ENCODE measurements at places on chromosomes 12 and 14. TPM values are rescaled to one million over a fixed set of nuclear protein-coding genes. Genes with fewer than 3 reads are reported as not detected.

- DNase-seq, result no peak
These were observed 846 bp upstream of the MTHFD1 start for GRCh38 chr14:64387232-64387781.

DNA sequence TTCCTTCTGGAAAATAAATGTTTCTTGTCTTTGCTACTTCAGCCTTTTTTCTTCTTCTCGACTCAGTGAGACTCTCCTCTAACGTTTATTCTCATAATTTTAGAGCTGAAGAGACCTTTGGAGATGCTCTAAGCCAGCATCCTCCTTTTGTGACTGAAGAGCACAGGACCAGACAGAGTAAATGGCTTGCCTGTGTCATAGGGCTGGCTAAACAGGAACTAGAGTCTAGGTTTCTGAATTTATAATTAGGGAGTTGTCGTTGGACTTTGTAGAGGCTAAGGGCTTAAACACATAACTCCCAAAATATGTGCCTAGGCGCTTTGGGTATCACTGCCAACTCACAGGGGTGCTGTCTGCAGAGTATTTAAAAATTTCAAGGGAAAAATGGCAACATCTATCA lies 98.5 kb downstream of the FGD4 start:
- no peak for DNase-seq

DNA sequence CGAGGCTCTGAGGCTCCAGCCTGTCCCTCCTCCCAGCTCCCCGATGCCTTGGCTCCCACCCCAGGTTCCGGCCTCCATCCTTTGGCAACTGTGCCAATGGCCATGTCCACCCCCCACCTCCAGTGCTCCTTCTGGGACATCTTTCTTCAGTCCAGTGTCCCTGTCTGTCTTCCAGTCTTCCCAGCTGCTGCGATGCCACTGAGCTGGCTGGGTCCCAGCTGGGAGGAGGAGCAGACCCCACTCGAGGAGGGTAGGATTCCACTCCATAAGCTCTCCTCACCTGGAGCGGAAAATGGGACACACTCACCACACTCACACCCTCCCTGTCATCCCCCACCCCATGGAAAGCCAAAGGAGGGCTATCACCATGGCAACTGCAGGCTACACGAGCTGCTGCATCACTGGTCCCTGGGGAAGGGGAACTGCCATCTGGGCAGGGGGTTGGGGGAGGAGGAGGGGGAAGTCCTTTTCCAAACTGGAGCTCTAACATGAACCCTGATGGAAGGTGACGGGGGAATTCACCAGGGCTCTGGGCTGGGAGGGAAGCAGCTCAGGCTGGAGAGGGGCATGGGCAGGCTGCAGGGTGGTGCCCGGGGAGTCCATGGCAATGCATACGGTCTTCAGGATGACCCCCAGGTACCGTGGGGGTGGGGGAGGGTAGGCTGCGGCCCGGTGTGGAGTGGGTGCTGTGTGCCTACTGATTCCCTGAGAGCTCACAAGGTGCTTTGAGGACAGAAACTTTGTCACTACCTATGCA lies 94.3 kb downstream of the LRRC74A start:
- DNase-seq, result peak; percentile 73

- DNase-seq, result no peak
These were observed 33.8 kb downstream of the ERG28 start for GRCh38 chr14:75626863-75627262.

- no peak for DNase-seq
These were observed 16.7 kb downstream of the TRHDE start for GRCh38 chr12:72288911-72289310.

GRCh38 chr14:43621282-43621681 lies 885.8 kb downstream of the FSCB start:
- no peak for DNase-seq

The MSI1 gene
- total RNA-seq, result not detected

The CCDC196 gene
- total RNA-seq, result not detected

The STON2 gene
- 12.7 TPM for total RNA-seq

All from sigmoid colon (tissue), 7 donors.